Lower leg skin (tissue), 4 donors: ENCODE measurements at places on chromosomes 12 and 14. TPM values are rescaled to one million over a fixed set of nuclear protein-coding genes. Genes with fewer than 3 reads are reported as not detected.
A peak's percentile ranks its signal among the peaks of the same experiment; 100 is the strongest.

- peak; percentile 66 for DNase-seq
These were observed 49.7 kb downstream of the FAM222A start for GRCh38 chr12:109763201-109763841.

DNA sequence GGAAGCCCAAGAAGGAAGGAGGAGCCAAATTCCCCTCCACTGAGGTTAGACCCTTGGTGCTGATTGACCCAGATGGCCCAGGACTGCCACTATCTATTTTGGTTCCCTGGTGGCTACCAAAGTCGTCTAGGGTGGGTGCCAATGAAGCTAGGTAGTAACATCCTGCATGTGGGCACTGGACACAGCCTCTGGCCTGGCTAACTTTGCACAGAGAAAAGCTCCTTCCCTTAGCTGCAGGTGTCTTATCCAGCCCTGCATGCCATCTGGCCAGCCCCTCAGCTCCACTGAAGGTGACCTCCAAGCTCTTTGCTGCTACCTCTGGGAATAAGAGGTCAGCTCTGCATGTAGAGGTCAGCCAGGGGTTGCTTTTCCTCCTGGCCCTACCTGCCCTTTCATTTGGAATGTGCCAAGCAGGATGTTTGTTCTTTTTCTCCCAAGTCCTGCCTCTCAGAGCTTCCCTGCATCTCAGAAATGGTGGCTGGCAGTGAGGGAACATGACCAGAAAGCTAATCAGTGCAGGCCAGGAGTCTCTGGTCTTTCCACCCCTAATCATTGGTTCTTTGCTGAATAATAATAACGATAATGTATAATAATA lies 34.0 kb downstream of the JDP2 start:
- DNase-seq: no peak

CPNE8 gene
- 20.2 TPM for total RNA-seq

DNA sequence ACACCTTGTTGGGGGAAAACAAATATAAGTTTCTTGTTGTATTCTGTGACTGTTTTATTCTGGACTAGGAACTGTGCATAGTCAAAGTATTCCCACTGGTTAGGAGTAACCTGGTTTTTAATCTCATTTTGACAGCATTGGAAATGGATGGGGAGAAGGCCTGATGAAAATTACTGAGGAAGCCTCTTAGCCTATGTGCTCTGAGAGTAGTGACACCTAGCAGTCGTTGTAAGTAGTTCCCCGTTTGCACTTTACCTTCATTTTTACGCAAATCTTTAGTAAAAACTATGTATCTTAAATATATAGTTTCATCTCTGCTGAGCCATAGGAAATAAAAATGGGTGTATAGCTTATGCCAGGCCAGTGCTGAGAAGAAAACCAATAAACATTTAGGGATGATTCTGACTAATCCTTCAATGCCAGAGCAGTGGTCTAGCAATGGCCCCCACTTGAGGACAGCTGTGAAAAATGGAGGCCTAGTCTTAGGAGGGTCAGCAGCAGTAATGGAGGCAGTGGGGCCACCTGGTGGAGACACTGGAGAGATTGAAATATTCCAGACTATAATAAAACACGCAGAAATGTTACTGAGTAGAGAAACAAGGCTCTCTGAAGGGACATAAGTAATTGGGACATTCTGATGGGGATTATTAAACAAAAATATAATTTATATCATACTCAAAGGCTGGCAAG lies 133.2 kb upstream of the NOVA1 start:
- DNase-seq: no peak

DNA sequence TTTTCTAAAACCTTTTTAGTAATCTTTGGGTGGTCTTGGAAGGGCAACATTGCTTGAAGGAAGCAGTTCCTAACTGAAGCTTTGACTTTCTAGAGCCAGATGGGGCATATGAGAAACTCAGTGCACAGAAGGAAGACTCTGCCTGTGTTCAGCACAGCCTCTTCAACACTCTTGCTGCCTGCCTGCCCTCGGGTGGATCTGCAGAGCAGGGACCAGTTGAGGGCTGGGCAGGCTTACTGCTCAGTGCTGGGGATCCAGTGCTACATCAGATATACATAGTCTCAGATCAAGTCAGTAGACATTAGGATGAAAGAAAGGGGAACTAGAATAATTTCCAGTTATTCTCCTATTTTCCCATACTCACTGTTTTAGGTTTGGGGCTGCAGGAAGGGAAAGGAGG lies 29.5 kb upstream of the TMX1 start:
- no peak for DNase-seq

DNA sequence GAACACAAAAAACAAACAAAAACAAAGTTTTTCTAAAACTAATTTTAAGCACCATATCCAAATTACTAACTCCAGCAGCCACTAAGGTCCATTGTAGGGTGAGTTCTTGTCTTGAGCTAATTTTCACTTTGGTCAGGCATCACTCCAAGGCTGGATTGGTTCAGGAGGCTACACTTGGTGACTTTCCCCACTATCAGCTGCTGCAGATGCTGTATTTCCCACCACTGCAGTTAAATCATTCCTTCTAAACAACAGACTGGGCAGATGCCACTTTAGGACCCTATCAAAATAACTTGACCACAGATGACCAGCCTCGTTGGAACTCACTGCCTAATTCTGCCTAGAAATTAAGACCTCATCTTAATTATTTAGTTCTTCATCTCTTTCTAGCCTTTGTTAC lies 140.5 kb downstream of the SLC16A7 start:
- DNase-seq: no peak

NID2 gene
- 1.3 TPM for total RNA-seq

GRIP1 gene
- 13.1 TPM for total RNA-seq

PRPH gene
- total RNA-seq: 1.4 TPM

GRCh38 chr12:69239922-69240630 lies 707 bp downstream of the CPSF6 start:
- DNase-seq: peak; percentile 25

TCL1A gene
- not detected for total RNA-seq

OR6C74 gene
- total RNA-seq: not detected

RAB15 gene
- total RNA-seq: 9.4 TPM

DNA sequence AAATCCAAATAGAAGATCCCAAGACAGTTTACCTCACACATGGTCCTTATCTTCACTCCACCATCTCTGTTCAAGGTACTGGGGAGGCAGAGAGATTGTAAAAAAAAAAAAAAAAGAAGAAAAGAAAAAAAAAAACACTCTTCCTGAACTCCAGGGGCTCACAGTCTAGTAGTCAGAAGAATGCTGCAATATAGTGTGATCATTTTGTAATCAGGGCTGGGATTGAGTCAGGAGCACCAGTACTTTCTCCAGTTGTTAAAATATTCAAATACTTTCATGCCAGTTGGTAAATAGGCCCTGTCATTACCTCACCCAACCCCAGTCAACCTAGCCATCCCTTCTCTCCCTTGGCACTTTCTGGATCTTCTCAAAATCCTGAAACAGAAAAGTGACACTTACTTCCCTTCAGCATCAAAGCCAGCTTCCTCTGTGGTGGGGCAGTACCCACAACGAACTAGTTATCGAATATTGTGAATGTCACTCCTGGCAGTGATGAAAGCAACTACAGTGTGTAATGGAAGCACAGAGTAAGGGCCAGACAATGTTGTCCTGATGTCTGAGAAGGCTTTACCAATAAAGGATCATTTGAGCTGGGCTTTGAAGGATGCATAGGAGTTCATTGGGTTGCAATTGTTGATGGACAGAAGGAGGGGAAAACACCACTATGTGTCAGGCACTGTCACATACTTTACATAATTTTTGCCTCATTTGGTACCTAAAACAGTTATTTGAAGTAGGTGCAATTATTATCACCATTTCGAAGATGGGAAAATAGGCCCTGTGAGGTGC lies 44.3 kb upstream of the HSPB8 start:
- DNase-seq: no peak

GRCh38 chr12:112740387-112740934 lies 51.1 kb upstream of the RPH3A start:
- no peak for DNase-seq

DNA sequence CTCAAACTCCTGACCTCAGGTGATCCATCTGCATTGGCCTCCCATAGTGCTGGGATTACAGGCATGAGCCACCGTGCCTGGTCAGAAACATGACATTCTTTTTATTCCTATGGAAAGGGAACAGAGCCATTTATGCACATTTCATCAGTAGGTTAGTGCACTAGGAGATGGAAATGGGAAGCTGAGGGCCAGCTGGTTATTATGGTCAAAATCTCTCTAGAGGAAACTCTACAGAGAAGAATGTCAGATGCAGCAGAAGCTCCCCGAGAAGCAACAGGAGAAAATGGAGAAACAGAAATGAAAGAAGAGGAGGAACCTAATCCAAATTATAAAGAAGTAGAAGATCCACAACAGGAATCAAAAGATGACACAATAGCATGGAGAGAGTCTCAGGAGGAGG lies 2.7 kb downstream of the CFAP251 start:
- no peak for DNase-seq

- DNase-seq: no peak
These were observed 2.6 kb upstream of the NOS1 start for GRCh38 chr12:117363953-117364486.

DNA sequence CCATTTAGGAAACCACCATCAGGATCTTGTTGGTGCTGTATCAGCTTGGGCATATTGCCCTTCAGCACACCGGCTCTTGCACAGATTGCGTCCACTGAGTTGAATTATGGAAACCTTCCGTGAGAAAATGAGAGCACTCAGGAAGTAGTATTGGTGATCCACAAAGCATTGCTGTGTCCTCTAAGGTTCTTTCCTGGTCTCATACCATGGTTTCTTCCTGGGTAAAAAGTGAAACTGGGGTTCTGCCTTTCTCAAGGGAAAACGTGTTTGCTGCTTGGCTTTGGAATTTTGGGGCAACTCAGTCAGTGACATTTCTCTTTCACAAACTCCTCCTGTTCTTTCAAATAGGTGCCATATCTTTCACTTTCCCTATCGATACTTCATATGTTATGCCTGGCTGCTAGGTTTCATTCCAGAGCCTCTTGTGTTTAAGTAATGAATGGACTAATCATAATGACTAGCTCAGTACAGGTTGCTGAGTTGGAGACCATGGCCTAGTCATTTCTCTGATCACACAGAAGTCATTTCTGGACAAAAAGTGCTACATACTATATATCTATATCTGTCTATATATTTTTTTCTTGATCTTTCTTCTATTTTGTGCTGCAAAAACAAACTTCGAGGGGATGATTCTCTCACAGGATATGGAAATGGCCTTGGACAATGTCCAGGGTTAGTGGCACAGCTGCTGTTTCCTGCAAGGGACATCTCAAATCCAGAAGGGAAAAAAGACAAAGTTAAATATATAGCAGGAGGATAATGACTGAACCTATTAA lies 423.4 kb downstream of the ZFP36L1 start:
- no peak for DNase-seq
